NCI-H1092 (cell line): ENCODE measurements at places on chromosomes 4 and X.

DNA sequence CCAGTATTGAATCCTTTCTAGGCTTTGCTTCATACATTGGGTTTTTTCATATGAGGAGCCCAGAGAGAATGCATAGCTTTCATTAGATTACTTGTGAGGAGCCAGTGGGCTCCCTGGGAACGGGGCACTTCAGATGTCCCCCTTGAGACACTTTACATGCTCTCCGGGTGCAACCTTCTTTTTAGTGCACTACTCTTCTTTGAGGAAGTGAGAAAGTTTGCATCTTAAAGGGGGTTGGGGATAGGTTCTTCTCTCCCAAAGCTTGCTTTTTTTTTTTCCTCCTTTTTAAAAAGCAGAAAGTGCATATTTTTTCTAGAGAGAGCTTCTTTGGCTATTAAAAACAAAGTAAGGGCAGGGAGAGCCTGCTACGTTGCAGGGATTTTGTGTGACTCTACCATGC, 4.3 kb downstream of the HADH start:
- no peak for DNase-seq

DNA sequence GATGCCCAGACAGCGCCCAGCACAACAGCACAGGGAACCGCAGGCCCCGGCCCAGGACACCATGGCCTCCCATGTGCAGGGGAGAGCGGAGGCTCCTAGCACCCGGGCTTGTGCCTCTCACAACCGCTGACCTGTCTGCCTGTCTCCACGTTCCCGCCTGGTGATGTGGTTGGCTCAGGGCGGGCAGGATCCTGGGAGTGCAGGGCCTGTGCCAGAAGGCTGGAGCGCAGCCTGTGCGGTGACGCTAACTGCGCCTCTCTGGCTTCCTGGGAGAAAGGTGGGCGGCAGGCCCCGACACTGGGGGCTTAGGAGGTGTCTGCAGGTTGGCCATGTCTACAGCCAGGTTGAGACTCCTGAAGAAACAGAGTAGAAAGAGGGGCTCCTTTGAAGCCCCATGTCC, 48.7 kb downstream of the CPZ start:
- DNase-seq = no peak

- DNase-seq = no peak
Observed at GRCh38 chrX:38618180-38618579, 56.8 kb downstream of the TSPAN7 start.

GRCh38 chr4:2950221-2950989, 12.8 kb downstream of the NOP14 start:
- DNase-seq = no peak

GRCh38 chr4:57163530-57164459, 53.6 kb upstream of the IGFBP7 start:
- peak; percentile 74 for DNase-seq

DNA sequence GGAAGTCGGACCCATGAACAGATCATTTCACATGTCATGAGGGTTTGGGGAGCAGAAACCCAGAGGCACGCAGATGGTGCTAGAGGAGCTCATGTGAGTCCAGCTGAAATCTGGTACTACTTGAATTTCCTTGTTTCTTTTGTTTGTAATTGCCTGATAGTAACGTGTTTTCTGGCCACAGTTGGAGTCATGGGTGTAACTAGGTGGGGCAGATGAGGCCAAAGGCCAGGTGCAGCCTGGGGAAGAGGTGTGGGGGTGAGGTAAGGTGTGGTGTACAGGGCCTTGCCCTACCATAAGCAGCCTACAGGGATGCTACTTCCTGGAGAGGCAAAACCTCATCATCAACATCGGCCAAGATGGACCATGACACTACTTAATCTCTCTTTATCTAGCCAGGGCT, 271.4 kb downstream of the PTTG2 start:
- DNase-seq = no peak

GRCh38 chr4:23614284-23614892, 275.5 kb downstream of the PPARGC1A start:
- DNase-seq = no peak

GRCh38 chr4:123588631-123589241, 192.1 kb downstream of the SPRY1 start:
- DNase-seq = no peak

DNA sequence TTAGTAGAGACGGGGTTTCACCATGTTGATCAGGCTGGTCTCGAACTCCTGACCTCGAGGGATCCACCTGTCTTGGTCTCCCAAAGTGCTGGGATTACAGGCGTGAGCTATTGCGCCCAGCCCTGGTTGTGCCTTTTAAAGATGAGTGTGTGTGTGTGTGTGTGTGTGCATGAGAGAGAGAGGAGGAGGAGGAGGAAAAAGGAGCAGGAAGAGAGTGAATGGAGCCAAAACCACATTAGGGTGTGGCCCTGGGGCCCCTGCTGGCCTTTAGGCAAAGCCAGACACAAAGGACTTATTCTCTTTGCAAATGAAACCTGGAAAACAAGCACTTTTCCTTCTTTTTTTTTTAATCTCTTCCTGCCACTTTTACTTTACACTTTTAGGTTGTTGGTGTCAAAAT, 48.2 kb upstream of the KLF3 start:
- no peak for DNase-seq

GRCh38 chrX:114127411-114128025, 456.4 kb upstream of the HTR2C start:
- DNase-seq = no peak

DNA sequence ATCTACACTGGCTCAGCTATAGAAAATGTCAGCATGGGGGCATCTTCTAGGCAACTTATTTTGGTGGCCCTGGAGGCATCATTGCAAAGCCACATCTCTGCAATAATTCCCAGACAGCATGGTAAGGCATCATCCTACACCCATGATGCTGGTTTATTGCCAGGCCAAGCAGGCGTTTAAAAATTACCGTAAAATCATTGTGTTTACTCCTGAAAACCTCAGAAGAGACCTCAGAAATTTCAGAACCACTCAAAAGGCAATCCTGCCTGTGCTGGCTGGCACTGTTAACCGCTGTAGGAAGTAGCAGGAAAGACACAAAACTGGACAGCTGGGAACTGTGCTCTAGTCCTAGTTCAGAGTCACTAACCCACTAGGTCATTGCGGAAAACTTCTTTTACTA, 63.2 kb downstream of the MID1 start:
- no peak for DNase-seq

DNA sequence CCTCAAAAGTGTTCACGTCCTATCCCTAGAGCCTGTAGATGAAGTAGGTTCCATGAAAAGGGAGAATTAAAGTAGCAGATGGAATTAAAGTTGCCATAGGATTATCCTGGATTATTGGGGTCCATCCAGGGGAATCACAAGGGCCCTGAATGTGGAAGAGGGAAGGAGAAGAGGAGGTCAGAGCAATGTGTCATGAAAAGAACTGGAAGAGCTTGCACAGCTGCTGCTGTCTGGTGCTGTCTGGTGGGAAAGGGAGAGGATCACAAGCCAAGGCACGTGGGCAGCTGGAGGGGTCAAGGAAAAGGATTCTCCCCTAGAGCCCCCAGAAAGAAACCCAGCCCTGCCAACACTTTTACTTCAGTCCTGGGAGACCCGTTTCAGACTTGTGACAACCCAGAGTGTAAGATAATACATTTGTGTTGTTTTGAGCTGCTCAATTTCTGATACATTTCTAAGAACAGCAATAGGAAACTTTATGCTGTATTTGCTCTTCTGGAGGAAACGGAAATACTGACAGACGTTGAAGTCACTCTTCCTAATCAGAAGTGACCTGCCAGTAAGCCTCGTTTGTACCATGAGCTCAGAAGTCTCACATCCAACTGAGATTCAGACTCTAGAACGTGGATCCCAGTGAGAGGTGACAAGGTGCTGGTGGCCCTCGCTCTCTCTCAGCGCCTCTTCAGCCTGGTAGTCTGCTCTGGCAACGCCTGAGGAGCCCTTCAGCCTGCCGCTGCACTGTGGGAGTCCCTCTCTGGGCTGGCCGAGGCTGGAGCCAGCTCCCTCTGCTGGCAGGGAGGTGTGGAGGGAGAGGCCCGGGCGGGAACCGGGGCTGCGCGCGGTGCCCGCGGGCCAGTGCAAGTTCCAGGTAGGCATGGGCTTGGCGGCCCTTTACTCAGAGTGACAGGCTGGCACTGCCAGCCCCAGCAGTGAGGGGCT, 34.7 kb upstream of the ENPP6 start:
- DNase-seq = no peak

DNA sequence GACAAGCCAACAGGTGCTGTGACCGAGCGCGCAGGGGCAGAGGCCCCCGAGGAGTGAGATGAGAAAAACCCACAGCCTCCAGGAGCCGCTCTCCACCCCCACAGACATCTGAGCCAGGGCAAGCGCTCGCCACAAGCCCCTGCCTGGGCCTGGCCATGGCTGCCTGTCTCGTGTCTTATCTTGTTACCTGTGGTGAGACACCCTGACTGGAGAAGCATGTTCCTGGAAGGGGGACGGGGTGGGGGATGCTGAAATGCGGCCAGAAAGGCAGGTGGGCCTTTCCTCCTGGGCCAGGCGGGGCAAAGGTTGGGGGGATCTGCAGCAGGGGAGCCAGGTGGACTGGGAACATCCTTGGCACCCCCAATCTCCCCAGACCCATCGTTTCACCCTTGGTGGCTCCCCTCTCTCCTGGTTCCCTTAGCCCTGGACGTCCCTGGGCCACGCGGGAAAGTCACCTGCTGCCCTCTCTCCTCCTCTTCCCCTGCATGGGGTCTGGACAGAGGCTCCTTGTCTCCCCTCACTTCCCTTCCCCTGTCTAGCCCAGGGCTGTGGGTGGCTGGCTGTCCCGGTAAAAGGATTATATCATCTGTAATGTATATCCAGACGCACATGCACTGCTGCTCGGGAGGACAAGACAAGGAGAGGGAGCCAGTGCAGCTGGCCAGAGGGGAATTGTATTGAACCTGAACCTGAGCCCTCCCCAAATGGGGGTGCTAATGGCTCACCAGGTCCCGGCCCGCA, 8.4 kb upstream of the DUSP9 start:
- DNase-seq = no peak

DNA sequence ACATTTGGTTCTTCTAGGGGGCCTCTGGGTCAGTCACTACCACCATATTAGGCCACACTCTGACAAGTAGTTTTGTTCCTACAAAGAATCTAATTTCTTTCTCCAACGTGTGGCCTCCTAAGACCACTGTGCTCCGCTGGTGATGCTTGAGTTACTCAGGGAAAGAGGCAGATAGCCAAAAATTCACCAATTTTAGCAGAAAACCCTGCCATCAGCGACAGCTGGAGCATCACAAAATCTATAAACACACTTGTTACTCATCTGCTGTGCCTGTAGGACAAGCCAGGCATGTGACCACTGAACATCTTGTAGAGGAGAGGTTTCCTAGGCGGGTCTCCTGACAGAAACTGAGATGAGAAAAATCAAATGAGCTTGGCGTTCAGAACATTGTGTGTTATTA, 105.4 kb downstream of the SYNPO2 start:
- DNase-seq = no peak

- DNase-seq = no peak
Observed at GRCh38 chr4:88063634-88064296, 56.3 kb downstream of the PKD2 start.

GRCh38 chr4:56158483-56158882, 209.7 kb downstream of the CEP135 start:
- no peak for DNase-seq

- no peak for DNase-seq
Observed at GRCh38 chr4:8353158-8353669, 83.7 kb downstream of the HTRA3 start.

DNA sequence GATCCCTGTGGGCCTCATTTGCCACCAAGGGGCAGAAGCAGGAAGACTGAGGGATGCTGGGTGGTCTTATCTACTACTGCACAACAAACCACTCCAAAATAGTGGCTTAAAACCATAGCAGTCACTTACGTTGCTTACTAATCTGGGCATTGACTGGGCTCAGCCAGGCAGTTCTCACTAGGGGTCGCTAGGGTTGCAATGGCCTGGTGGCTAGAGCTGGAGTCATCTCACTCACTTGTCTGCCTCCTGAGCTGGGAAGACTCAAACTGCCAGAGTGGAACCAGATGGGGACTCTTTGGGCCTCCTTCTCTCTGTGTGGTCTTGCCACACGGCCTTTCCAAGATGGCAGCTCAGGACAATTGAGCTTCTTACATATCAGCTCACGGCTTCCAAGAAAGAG, 216.3 kb upstream of the BCOR start:
- no peak for DNase-seq

DNA sequence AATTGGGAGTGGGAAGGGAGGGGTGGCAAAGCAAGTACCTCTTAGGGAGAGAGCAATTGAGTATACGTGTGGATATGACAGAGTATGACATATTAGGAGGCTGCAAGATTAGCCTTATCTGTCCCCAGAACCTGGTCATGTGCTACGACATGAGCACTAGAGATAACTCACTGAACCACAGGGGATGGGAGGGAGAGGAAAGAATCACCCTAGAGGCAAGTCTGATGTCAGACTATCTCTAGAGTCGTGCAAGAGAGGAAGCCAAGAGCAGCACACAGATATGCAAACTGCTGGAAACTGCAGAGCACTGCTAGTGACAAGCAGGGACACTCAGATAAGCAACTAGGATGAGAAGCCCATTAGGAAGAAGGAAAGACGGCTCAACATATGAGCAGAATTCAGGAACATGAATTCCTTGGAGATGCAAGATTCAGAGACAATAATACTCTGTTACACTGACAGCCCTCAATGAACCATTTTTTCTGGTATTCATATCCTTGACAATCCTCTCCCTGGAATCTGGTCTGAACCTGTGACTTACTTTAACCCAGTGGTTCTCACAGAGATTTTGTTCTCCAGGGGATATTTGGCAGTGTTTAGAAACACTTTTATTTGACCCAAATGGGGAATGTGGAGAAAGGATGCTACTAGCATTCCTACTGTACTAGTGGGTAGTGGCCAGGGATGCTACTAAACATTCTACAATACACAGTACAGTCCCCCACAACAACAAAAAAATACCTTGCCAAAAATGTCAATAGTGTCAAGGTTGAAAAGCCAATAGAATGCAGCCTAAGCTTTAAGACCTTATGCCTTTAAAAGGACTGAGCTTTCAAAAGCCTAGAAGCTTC, 84.0 kb upstream of the BMP2K start:
- no peak for DNase-seq

GRCh38 chr4:24328310-24328709, 256.0 kb downstream of the DHX15 start:
- no peak for DNase-seq

GRCh38 chr4:1045595-1046201, 34.3 kb downstream of the FGFRL1 start:
- DNase-seq = no peak

- no peak for DNase-seq
Observed at GRCh38 chrX:121581885-121582284, 534.5 kb downstream of the GLUD2 start.

DNA sequence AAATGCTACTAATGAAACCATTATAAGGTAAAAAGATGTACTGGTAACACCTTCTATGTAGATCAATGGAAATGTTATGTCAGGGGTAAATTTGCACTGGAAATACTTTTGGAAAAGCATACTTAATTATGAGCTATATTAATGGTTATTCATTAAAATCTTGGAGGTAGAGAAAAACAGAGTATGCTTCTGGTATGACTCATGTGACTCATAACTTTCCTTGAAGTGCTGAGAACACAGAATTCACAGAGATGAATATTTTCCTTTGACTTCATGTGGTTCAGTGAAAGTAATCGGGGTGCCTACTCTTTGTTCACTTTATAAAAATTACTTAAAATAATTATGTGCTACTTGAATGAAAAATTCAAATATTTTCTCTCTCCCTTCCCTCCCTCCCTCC, 254.2 kb downstream of the KCTD8 start:
- no peak for DNase-seq

GRCh38 chr4:110049951-110050925, 137.6 kb downstream of the EGF start:
- peak; percentile 11 for DNase-seq
